Midbrain (tissue), 1 donor: ENCODE measurements at places on chromosomes 2 and 18.

GRCh38 chr18:26791676-26792075 is 73.8 kb downstream of the AQP4 start:
- DNase-seq: no peak

DNA sequence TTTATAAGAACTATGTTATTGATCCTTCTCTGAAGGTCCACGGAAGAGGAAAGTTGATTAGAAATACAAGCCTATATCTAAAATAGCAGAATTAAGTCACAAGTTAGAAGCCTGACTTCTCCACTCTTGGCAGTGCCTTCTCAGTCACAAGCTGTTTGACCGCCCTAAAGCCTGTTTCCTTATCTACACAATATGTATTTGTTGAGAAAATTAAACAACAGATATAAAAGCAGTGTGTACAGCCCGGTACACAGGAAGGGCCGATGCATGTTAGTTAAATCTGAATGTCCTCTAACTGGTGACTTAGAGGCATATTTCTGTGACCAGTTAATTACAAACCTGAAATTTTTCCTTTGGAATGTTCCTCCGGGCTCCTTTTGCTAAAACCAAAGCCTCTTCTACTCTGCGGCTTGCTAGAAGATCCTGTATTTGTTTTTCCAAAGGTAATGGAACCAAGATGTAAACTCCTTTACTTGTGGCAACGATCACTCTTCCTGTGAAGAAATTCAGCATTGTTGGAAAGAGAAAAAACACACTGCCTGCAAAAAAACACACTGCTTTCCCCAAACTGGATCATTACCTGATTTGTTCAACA is 33.4 kb downstream of the TGFBRAP1 start:
- no peak for DNase-seq

- no peak for DNase-seq
Measured at GRCh38 chr2:211086049-211086448, 529.6 kb downstream of the CPS1 start.

- no peak for DNase-seq
Measured at GRCh38 chr2:29064746-29065067, 9.6 kb downstream of the PCARE start.

GRCh38 chr18:54240629-54241107 is 16.2 kb upstream of the MBD2 start:
- DNase-seq: no peak

- DNase-seq: no peak
Measured at GRCh38 chr2:182916417-182916816, 50.0 kb upstream of the FRZB start.

- no peak for DNase-seq
Measured at GRCh38 chr2:222609381-222609780, 46.5 kb downstream of the FARSB start.
